Vagina (tissue), 2 donors: ENCODE measurements at places on chromosomes 7 and 10. TPM values are rescaled to one million over a fixed set of nuclear protein-coding genes. Genes with fewer than 3 reads are reported as not detected.

DNA sequence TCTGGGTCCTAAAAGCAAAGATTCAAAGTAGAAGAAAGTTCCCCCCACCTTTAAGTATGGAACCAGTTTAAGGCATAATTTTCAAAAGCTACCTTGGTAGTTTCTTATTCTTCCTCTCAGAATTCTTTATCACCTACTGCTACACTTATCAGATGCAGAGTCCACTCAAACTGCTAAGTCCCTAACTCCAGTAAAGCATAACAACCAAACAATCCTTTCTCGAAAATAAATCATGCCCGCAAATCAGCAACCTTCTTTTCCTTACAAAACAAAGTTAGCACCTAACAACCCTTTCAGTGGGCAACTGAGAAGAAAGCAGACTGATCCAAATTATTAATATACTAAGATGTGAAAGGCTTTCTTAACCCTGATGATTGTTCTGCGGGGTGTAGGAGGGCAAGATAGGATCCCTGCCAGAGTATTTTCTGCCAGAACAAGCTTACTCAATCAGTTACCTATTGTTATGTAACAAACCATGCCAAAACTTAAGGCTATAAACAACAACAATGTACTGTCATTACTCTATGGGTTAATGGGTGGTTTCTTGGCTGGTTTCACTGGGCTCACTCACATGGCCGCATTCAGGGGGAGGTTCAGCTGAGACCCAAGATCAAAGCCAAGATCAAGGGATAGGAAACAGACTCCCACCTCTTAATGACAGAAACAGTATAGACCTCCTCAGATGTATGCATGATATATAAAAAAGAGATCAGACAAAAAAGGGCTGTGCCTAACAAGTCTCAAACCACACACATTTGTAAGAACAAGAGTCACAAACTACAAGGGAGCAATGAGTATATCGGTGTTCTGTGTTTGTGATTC is 42.0 kb downstream of the CCDC6 start:
- no peak for DNase-seq

DNA sequence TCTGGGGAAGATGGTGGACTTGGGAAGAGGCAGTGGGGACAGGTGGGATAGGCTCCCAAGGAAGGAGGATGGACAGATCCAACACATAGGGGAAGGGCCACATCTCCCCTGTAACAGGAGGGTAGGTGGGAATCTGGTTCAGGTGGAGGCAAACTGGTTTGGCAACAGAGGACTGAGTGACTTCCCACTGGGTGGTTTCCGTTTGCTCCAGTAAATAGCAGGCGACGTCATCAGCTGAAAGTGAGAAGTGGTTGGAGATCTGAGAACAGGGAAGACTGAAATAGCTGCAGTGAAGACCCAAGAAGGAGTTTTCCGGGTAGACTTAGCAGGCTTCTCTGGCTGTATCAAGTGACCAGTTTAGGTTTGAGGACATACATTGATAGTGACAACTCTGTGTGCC is 504.4 kb downstream of the GALNT17 start:
- DNase-seq, result no peak

DNA sequence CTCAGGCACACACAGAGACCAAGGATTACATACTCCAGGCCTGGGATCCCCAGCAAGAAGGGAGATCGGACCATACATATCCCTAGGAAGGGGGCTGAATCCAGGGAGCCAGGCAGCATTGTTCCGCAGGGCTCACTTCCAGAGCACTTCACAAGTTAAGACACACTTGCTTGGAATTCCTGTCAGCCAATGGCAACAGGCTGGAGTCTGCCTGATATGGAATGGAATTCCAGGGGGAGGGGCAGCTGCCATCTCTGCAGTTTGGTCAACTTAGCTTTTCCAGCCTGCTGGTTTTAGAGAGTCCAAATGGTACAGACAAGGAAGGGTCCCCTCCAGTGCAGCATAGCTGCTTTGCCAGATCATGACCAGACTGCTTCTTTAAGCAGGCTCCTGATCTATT is 290.0 kb upstream of the GLI3 start:
- DNase-seq, result no peak

GRCh38 chr10:42969147-42969546 is 107.7 kb upstream of the RET start:
- DNase-seq, result no peak

DNA sequence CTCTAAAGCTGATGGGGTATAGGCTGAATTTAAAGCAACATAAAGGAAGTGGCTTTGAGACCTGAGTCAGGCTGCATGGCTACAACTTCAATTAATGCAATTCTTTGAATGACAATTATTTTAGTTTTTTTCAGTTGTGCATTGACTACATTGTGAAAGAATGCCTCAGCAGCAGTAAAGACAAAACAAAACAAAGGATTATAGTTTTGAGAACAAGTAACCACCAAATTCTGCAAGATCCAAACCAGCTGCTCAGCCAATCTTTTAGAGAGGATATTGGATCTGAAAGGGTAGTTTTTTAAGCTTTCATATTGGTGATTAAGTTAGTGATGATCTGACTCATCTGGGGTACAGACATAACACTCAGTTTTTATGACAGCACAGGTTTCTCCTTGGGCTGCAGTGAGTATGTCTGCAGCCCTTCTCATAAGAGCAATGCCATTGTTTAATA is 40.6 kb upstream of the ABCA13 start:
- DNase-seq, result no peak

DNA sequence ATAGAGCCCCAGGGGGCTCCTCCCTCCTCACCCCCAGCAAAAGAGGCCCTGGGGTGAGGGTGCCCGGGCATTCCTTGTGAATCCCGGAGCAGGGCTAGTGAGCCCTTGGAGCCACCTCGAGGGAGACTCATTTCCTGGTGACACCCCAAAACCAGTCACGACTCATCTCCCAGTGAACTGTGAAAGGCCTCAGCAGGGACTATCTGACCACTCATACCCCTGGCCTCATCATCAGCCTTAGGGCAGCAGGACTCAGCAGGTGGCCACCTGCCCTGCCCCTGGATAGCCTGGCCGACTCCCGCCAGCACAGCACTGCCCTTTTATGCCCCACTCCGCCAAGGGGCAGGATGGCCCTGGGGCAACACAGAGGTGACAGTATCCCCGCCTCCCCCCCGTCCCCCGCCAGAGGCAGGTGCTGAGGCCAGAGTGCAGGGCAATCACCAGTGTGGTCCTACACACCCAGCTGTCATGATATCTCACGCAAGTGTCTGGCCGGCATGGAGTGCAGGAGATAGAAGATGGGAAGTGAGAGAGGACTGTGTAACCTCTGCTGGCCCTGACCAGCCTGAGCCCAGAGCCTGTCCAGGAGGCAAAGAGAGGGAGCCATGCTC is 3.2 kb downstream of the SNCG start:
- no peak for DNase-seq

GRCh38 chr7:10912077-10912476 is 61.6 kb upstream of the PHF14 start:
- DNase-seq, result no peak

DNA sequence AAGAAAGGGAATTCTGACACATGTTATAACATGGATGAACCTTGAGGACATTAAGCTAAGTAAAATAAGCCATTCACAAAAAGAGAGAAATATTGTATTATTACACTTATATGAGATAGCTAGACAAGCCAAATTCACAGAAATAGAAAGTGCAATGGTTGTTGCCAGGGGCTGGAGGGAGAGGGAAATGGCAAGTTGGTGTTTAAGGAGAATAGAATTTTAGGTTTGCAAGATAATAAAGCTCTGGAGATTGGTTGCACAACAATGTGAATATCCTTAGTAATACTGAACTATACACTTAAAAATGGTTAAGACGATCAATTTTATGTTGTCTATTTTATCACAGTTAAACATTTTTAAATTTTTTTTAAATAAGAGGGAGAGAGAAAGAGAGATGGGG is 25.0 kb upstream of the ADD3 start:
- DNase-seq, result no peak

DNA sequence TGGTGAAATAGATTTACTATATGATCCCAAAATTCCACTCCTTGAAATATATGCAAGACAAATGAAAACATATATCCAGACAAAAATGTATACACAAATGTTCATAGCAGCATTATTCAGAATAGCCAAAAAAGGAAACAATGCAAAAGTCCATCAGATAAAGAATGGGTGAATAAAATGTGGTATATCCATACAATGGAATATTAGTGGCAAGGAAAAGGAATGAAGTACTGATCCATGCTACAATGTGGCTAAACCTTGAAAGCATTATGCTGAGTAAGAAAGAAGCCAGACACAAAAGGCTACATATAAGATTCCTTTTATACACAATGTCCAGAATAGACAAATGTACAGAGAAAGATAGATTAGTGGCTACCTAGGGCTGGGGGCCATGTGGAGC is 225.5 kb downstream of the PLXNA4 start:
- DNase-seq, result no peak

DNA sequence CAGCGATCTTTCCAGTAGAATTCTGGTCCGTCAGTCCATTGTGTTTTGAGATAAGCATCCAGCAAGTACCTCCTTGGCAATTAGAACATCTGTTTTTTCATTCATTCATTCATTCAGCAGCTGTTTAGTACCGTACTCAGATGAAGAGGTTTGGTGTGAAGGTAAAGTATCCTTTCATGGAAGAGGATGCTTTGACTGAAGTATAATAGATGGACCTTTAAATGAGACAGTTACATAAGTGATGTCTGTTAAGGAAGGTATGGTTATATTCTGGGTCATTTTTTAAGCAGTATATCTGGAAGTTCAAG is 1.2 kb downstream of the MAPK8 start:
- DNase-seq, result no peak

GRCh38 chr10:6647811-6648526 is 67.9 kb upstream of the PRKCQ start:
- no peak for DNase-seq

DNA sequence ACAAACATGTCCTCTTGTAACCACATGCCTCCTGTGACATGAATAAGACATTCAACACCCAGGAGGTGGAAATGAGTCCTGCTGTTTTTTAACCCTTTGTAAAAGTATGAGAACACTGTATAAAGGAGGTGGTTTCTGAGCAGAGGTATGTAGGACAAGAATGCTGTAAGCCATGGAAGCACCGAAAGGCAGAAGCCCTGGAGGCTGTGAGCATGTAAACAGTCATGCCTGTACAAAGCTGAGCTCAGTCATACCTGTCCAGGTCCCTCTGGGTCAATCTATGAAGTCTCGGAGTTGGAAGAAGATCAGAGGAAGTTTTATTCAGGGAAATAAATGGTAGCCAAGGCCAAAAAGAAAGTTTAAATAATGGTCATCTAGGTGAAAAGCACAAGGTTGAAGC is 34.7 kb upstream of the XPNPEP1 start:
- DNase-seq, result no peak

GRCh38 chr7:84113906-84114850 is 80.4 kb downstream of the SEMA3A start:
- DNase-seq, result no peak

DNA sequence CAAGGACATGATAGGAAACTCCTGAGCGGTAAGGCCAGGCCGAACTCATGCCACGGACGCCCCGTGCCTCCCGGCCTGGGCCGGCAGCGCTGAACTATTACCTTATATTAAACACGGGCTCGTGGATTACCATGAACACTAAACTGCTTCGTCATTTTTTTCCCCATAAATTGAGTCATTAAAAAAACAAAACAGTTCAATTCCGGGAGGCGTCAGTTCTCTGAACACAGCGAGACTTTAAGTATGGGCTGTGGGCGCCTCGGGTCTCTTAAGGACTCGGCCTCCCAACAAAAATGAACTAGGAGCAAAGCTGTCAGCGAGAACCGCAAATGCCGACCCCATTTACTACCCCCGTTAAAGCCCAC is 519 bp downstream of the PITRM1 start:
- no peak for DNase-seq

- DNase-seq, result no peak
These were observed 25.0 kb downstream of the ABLIM1 start for GRCh38 chr10:114632869-114633715.

- DNase-seq, result no peak
These were observed 58.8 kb upstream of the ADRA2A start for GRCh38 chr10:111018021-111018420.

DNA sequence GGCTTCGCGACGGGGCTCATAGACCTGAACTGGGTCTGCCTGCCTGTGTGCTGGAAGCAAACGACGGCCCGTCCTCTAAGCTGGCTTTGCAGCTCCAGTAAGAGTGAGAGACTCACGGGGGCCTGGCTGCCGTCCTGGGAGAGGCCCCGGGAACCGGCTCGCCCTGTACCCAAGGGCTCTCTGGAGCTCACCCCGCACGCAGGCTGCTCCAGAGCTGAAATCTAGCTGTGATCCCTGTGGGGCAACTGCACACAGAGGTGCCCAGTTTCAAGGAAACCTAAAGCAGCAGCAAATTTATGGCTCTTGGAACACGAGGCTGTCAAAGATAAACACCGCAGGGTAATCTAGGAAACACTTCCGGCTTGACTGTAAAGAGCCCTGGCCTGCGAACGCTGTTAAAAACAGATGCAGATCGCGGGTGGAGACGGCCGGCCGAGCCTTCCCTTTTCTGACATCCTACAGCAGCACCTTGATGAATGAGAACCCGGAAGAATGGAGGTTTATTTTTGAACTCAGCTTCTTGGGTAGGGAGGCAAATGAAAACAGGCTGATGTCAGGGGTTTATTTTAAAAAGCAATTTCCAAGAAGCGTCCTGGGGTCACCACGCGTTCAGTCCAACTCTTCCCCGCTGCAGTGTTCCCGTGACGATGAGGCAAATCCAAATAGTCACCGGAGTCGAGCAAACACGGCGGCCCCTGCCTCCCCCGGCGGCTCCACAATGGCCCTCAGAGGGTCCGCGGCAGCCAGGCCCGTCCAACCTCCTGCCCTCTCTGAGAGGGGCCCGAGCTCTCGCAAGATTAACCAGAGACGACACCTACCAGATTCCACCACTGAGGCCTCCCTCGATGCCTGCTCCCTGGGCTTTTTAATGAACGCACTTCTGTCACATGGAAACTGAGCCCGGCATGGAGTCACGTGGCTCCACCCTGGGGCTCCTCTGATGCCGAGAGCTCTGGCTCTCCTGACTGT is 29.6 kb downstream of the AMZ1 start:
- DNase-seq, result no peak

AGR2 gene
- not detected for total RNA-seq

RALA gene
- 20.1 TPM for total RNA-seq

TCAF2 gene
- 9.1 TPM for total RNA-seq

KCNH2 gene
- 6.4 TPM for total RNA-seq

ADAM22 gene
- total RNA-seq, result 6.1 TPM

LIPN gene
- total RNA-seq, result not detected

ABCB1 gene
- total RNA-seq, result 2.9 TPM

IRF5 gene
- 15.0 TPM for total RNA-seq

PNLIP gene
- total RNA-seq, result not detected

ACTR3C gene
- 24.1 TPM for total RNA-seq

STRA8 gene
- total RNA-seq, result not detected
